Stimulated activated CD8-positive, alpha-beta memory T cell treated with anti-CD3 and anti-CD28 coated beads, Interleukin-15, amount 100 ng/mL, for 24 hours (primary cell): ENCODE measurements at places on chromosomes 13 and 19.

GRCh38 chr19:1014161-1015060 lies 6.5 kb downstream of the TMEM259 start:
- DNase-seq: no peak

DNA sequence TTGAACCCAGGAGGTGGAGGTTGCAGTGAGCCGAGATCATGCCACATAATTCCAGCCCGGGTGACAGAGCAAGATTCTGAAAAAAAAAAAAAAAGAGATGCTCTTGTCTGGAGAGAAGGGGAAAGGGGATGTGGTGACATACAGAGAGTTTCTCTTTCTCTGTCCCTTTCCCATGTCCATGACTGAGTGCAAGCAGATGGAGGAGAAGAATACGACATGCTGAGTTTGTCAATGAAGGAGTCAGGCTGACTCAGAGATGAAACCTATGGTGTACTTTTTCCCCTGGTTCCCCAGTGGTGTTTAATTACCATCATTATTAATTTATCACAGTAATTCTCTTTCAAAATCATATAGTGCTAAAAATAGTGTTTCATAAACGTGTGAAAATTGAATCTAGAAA lies 448.8 kb downstream of the FOXO1 start:
- no peak for DNase-seq

- no peak for DNase-seq
Observed at GRCh38 chr13:99702687-99703319, 201.5 kb downstream of the TM9SF2 start.

- no peak for DNase-seq
Observed at GRCh38 chr13:73596382-73596781, 537.6 kb downstream of the KLF5 start.

GRCh38 chr13:43877766-43878165 lies 1.8 kb downstream of the CCDC122 start:
- DNase-seq: no peak

GRCh38 chr13:59793107-59793506 lies 370.6 kb downstream of the DIAPH3 start:
- DNase-seq: no peak

DNA sequence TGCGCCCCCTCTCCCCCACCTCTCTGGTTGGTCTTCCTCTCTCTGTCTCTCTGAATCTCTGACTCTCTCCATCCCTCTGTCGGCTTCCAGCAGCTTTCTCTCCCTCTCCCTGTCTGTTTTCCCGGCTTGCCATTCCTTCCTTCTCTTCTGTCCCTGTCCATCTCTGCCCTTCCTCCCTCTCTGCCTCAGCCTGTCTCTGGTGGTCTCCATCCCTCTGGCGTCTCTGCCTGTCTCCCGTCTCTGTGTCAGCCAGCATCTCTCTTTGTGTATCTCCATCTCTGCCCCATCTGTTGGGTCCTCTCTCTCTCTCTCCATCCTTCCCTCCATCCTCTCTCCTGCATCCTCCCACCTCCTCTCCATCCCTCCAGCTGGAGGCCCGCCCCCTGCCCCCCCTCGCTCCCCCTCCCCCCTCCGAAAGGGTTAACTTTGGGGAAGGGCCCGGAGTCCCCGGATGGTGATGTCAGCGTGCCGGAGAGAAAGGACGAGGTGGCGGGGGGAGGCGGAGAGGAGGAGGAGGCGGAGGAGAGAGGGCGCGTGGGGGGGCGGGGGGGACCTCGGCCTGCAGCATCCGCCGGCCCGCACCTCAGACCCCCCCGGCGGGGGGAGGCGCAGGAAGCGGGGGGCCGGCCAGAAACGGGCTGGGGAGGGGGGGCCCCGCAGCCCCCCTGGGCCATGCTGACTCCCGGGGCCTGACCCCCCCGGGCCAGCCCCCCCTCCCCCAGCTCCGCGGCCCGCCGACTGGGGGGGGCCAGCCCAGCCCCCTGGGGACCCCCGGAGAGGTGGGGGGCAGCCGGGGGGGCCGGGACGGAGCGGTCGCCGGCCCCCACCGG lies at the start of gene BRSK1:
TSS of gene BRSK1 (plus strand) at position 450 of the 830 bp plus-strand sequence. CDS start 446 bp downstream, outside the sequence.
- no peak for DNase-seq
